ENCODE measurements at places on chromosomes 12 and 14.

- DNase-seq = no peak
Measured at GRCh38 chr12:64219145-64219544, 3.0 kb downstream of the KICS2 start.

DNA sequence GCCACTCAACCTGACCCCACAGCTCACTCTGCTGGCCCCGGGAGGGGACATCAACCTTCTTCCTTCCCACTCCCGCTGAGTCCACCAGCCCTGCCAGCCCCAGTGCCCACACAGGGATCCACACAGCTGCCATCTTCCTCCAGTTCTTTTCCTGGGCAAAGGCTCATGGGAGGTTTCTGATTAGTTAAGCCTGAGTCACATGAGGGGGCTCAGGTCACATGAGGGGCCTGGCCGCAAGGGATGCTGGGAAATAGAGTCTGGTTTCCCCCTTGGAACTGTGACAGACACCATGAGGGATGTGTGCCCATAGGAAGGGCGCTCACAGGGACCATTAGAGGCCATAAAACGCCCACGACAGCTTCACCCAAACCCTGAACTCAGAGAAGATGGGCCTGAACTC lies 228.7 kb upstream of the SFSWAP start:
- DNase-seq = no peak

DNA sequence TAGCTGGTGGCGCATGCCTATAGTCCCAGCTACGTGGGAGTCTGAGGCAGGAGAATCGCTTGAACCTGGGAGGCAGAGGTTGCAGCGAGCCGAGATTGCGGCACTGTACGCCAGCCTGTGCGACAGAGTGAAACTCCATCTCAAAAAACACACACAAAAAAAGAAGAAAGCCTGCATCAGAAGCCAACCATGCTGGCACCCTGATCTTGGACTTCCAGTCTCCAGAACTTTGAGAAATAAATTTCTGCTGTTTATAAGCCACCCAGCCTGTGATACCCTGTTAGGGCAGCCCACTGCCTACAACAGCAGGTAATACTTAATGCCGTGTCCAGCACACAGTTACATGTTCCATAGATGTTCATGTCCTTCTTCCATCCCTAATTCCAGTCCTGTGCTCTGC lies 62.7 kb downstream of the NDUFA12 start:
- no peak for DNase-seq

DNA sequence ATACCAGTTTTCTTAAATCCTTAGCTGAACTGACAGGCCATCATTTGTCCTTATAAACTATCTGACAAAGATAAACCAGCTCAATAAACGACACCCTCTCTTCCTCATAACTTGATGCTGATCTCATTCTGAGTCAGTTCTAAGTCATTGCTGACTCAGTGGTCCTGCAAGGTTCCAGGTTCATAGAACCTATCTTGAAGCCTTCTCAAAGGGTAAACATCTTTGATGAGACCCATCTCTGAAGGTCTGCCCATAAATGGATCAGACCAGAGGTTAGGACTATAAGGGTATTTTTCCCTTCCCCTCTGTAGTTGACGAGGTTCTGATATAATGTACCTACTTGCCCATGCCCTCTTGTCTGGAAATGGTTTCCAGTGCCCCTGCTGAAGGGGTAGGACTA lies 11.9 kb downstream of the NAA25 start:
- DNase-seq = no peak

DNA sequence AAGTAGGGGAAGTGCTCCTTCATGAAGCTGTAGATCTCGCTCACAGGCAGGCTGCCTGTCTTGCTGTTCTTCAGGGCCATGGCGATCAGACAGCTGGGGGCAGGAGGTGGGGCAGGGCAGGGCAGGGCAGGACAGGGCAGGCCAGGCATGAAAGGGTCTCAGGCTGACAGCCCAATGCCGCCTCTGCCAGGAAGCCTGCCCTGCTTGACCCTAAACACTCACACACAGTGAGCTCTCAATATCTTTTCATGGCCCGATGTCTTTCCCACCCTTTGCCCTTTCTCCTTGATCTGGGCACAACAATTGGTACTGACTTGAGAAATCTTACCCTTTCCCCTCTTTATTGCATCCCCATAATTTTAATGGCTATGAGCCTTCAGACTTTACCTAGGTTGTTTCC lies 22.4 kb downstream of the FOXN4 start:
- DNase-seq = no peak

GRCh38 chr14:65260786-65261185 lies 151.7 kb upstream of the FUT8 start:
- DNase-seq = no peak

DNA sequence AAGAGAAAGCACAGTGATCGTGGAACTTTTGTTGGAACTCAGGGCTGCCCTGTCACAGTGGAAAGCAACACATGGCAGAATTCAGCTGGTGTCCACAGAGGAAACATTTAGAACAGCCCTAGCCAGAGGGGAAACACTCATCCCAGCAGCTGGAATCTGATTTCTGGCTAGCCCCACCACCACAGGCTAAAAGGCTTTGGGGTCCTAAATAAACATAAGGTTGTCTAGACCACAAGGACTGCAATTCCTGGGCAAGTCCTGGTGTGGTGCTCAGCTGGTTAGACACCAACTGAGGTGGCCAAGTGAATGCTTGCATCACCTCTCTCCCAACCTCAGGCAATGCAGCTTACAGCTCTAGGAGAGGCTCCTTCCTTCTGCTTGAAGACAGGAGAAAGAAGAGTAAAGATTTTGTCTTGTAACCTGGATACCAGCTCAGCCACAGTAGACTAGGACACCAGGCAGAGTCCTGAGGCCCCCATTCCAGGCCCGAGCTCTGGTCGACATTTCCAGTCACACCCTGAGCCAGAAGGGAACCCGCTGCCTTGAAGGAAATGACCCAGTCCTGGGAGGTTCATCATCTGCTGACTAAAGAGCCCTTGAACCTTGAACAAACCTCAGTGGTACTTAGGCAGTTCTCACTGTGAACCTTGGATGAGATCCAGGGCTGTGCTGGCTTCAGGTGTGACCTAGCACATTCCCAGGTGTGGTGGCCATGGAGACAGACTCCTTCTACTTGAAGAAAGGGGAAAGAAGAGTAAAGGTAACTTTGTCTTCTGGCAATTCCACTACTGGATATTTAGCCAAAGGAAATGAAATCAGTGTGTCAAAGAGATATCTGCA lies 85.4 kb upstream of the PLXNC1 start:
- DNase-seq = no peak

- peak; percentile 18 for DNase-seq
Measured at GRCh38 chr14:70665448-70666360, 24.0 kb downstream of the TTC9 start.

GRCh38 chr12:100474617-100475016 lies 951 bp downstream of the NR1H4 start:
- DNase-seq = no peak

GRCh38 chr12:6888360-6888759 lies 15.3 kb upstream of the SPSB2 start:
- no peak for DNase-seq

GRCh38 chr12:56836800-56837663 lies 73.9 kb downstream of the HSD17B6 start:
- no peak for DNase-seq

GRCh38 chr12:12676605-12677004 lies 19.4 kb downstream of the GPR19 start:
- DNase-seq = no peak

- no peak for DNase-seq
Measured at GRCh38 chr12:81070846-81071245, 7.0 kb upstream of the ACSS3 start.

DNA sequence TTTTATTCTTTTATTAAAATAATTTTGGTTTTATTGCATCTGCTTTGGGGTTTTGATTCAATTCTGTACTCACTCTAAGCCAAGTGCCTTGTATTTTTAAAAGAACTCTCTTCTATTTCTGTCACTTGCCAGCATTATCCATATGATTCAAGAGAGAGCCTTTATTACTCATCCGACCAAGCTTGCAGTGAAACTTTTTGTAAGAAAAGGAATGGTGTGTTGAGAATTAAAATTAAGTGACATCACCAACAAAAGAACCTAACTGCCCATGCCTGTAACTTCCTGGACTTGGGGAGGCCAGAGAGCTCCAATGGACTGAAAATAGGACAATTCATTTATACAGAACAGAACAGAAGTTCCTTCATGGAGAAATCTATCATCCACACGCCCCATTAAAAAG lies 52.1 kb downstream of the GALNT4 start:
- DNase-seq = no peak

DNA sequence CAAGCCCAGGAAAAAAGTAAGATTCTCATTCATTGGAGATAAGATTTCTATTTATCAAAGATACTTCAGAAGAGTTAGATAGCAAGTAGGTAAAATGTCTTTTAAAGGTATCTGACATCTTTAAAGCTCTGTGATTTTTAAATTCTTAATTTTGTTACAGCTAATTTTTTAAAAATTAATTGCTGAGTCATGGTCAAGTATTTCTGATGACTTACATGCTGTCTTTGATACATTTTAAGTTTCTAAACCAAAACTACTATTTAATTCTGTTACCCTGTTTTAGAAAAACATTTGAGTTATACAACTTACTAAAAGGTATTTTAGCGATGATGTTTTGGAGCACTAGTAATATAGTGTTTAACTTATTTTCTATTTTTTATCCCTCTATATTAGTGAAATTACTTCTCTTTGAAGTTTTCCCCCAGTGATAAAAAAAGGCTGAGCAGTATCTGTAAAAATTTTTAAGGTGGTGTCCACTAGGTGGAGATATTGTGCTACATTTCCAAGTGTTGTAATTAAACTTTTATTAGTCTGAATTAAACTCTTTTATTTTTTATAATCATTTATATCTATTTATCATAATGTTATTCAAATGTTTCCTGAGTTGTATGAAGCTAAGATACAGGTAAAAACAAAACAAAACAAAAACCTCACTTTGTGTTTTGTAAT lies 11.5 kb downstream of the ALG10 start:
- DNase-seq = peak; percentile 14

- no peak for DNase-seq
Measured at GRCh38 chr14:63671987-63672386, 30.3 kb upstream of the WDR89 start.

DNA sequence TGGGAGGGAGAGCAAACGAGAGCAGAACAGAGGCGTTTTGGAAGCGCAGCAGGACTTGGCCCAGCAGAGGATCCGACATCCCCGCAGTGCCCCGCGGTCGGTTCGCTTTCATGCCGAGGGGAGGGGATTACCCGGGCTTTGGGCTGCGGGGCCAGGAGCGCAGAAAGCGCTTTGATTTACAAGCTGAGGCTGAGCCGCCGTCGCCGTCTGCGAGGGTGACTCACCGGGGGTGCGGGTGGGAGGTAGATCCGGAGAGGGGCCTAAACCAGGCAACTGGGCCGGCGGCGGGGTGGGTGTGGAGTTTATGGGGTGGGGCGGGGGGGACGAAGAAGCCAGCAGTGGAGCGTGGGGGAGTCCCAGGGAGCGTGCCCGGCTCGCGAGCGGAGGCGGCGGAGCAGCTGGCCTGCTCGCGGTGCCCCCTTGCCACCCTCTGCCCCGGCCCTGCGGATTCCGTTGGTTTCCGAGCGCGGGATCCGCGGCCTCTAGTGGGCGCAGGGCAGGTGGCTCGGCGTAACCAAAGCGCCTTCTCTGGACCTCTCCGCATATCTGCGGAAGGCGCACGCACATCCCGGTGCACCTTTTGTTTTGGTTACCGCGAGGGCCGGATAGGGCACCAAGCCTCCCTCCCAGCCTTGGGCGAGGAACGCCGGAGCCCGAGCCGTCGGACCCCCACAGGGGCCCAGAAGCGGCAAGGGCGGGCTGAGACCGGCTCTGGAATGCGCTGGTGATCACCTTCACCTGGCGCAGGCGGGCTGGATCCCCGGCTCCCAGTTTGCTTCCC lies 2.6 kb downstream of the SIX4 start:
- peak; percentile 57 for DNase-seq

DNA sequence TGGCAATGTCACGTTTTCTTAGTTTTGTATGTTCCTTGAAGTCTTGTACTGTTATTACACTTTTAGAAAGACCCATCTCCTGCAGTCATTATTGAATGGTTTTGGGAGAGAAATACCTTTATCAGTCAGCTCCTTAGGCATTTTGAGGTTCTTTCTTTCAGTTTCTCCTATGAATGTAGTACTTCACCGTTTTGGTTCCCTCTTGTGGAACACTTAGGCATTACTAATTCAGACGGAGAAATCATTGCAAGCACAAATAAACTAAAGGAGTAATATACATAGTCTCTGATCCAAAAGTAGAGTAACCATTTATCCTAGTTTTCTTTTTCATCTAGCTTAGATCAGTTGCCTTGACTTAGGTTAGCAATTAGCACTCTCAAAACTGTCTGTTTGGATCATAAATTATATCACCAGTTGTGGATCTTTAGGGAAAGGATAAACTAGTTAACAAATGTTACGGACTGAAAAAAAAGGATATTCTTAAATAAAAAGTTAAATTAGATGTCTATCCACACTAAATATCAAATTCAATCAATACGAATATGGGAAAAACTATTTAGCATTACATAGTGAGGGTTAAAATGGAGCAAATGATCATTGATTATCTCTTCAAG lies 1538.3 kb upstream of the SEL1L start:
- peak; percentile 28 for DNase-seq

DNA sequence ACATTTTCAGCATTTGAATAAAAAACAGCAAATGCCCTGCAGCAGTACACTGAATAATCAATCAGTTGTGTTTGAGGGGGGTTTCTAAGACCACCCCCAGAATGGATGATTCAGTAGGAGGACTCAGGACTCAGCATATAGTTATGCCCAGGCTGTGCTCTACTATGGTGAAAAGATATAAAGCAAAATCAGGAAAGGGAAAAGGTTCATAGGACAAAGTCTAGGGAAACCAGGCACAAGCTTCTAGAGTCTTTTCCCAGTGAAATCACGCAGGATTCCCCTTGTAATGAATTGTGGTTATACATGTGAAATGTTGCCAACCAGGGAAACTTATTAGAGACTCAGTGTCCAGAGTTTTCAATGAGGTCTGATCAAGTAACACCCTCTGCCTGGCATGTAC lies 25.0 kb upstream of the SLC17A8 start:
- DNase-seq = peak; percentile 5

- no peak for DNase-seq
Measured at GRCh38 chr14:56212521-56212920, 94.3 kb downstream of the PELI2 start.

GRCh38 chr14:53871951-53872350 lies 84.7 kb downstream of the BMP4 start:
- no peak for DNase-seq

All from NCI-H1105 (cell line).